Thyroid gland (tissue), 4 donors: ENCODE measurements at places on chromosomes 11 and 22. TPM values are rescaled to one million over a fixed set of nuclear protein-coding genes. Genes with fewer than 3 reads are reported as not detected.

- DNase-seq = no peak
Measured at GRCh38 chr22:31332010-31332409, 14.1 kb downstream of the PATZ1 start.

- no peak for DNase-seq
Measured at GRCh38 chr22:36887162-36887561, 26.3 kb upstream of the CSF2RB start.

TRMT2A gene
- 41.7 TPM for total RNA-seq

GRCh38 chr11:36240801-36241200, 48.4 kb downstream of the COMMD9 start:
- no peak for DNase-seq

- DNase-seq = no peak
Measured at GRCh38 chr22:31096657-31097279, 10.6 kb downstream of the SELENOM start.

MS4A15 gene
- total RNA-seq = not detected

DNA sequence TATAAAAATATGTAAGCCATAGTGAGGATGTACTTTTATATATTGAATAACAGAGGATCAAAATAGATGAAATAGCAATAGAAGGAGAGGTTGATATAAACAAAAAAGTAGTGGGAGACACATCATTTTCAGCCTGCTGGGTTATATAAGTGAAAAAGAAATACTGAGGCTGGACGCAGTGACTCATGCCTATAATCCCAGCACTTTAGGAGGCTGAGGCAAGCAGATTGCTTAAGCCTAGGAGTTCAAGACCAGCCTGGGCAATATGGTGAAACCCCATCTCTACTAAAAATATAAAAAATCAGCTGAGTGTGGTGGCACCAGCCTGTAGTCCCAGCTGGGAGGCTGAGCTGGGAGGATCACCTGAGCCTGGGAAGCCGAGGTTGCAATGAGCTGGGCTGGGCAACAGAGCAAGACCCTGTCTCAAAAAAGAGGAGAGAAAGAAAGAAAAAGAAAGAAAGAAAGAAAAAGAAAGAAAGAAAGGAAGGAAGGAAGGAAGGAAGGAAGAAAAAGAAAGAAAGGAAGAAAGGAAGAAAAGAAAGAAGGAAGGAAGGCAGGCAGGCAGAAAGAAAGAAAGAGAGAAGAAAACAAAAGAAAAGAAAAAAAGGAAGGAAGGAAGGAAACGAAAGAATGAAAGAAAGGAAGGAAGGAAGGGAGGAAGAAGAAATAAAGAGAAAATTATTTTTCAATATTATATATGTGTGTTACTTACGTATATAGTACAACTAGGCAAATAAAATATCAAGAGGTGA, 7.0 kb upstream of the P2RY2 start:
- DNase-seq = no peak

DNA sequence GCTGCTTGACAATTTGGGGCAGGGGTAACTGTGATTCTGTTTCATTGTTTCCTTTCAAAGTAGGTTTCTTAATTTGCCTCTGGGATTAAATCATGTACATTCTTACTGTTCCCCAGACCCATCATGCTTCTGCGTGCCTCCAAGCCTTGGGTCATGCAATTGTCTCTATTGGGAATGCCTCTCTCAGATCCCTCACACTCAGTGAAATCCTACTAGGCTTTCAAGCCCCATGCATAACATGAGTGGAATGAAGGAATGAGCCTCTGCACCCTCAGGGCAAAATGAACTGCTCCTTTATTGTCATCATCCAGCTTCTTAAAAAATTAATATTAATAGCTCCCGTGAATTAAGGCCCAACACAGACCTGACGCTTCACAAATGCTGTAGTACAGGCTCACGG, 381.7 kb downstream of the TENM4 start:
- DNase-seq = no peak

SMC1B gene
- 0.13 TPM for total RNA-seq

- no peak for DNase-seq
Measured at GRCh38 chr11:68457216-68457897, 3.2 kb upstream of the PPP6R3 start.

DNA sequence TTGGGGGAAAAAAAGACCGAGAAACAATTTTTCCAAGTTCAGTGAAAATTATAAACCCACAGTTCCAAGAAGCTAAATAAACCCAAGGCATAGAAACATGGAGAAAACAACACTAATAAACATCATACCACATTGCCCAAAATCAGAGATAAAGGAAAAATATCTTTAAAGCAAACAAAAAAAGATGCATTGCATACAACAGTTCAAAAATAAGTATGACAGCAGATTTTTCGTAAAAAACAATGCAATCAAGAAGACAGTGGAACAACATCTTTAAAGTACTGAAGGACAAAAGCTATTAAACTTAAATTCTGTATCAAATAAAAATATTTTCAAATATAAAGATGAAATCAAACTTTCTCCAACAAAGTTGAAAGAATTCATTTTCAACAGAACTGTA, 921.3 kb downstream of the METTL15 start:
- no peak for DNase-seq

GRCh38 chr22:47247579-47248240, 485.3 kb downstream of the TBC1D22A start:
- DNase-seq = no peak

ISX gene
- total RNA-seq = not detected

TREH gene
- total RNA-seq = not detected

DNA sequence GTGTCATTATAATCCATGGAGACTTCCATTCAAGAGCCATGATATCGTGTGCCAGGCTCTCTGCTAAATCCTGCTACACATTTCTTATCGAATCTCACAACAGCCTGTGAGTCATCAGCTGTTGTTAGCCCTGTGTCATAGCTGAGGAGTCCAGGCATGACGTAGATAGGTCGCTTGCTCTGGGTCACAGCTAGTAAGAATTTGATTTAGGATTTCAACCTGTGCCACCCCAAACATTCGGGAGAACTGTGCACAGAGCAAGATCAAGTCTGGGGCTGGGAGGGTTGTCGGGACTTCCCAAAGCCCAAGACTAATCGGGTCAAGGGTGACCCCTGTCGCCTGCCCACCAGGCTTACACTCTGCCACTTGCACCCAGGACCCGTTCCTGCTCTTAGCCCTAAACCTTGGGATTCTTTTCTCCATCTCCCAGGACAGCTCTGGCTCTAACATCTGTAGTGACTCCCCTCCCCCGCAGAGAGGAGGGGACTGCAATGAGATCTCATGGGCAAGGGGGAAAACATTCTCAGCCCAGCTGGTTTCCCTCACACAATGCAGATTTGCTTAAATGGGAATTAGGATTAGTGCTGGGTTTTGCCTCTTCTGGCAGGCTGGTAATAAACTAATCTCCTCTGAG, 34.3 kb downstream of the TSPAN18 start:
- no peak for DNase-seq

DNA sequence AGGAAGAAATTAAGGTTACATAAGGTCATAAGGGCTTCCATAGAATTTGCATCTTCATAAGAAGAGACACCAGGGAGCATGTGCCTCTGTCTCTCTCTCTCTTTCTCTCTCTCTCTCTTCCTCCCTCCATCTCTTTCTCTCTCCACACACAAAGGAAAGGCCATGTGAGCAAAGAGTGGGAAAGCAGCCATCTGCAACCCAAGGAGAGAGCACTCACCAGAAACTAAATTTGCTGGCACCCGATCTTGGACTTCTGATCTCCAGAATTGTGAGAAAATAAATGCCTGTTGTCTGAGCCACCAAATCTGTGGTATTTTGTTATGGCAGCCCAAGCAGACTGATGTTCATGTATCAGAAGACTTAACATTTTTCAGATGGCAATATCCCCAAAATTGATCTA, 6.4 kb upstream of the KRTAP5-10 start:
- no peak for DNase-seq

DNA sequence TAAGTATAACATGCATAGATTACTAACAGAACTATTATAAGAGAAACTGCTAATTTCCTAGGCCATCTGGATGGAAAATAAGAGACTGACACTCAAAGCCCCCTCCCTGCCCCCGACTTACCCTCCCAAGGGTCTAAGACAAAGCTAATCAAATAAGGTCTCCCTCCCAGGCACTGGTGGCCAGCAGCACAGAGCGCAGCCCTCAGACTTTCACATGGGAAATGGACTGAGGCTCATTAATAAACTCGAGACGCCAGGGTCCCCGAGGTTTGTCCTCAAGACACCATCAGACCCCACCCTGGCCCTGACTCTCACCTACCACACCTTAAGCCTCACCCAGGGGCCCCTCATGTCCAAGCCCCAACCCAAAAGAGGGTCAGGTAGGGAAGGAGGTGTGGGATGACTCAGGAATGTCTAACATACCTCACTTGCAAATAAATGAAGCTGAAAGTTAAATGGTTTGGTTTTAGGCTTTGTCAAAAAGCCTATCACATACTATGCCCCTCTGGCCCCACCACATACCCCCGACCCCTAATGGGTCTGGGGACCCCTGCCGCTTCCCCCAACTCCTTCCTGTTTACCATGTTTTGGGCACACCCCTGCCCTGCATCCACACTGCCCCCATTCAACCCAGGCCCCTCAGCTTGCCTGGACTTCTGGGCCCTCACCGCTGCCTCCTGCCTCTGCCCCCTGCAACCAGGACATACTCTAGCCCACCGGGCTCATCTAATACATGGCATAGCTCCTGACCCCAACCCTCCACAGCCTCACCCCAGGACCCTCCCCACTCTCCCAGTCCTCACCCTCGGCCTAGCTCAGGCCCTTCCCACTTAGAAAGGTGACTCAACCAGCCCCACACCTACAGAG, 11.4 kb downstream of the ARAP1 start:
- DNase-seq = no peak

DNA sequence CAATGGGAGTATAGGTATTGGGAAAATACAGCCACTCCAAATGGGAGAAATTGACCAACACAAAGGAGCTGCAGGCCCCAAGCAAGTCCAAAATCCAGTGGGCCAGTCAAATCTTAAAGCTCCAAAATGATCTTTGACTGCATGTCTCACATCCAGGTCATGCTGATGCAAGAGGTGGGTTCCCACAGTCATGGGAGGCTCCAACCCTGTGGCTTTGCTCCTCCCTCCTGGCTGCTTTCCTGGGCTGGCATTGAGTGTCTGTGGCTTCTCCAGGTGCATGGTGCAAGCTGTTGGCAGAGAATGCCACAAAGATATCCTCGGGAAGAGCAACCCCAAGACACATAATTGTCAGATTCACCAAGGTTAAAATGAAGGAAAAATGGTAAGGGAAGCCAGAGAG, 80.8 kb downstream of the IGLL5 start:
- no peak for DNase-seq

LDHAL6A gene
- total RNA-seq = not detected

GRCh38 chr11:65792456-65792855, 5.6 kb downstream of the OVOL1 start:
- DNase-seq = no peak

C11orf87 gene
- total RNA-seq = not detected

- DNase-seq = no peak
Measured at GRCh38 chr11:1653541-1654387, 24.2 kb downstream of the KRTAP5-5 start.

DNA sequence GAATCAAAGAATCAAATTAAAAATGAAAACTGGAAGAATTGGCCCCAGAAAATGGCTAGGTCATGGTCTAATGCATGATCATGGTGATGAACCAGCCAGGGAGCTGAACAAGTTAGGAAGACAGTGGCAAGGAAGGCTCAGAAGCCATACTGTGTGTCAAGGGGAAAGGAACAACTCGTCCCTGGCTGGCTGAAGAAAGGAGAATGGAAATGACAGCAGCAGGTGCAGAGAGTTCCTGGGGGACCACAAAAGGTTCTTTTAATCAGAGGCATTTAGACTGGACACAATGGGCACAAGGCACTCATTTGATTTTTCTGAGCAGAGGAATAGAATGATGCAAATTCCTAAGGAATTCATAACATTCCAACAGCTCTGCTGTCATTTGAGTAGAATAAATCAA, 209.9 kb downstream of the LARGE1 start:
- no peak for DNase-seq

DNA sequence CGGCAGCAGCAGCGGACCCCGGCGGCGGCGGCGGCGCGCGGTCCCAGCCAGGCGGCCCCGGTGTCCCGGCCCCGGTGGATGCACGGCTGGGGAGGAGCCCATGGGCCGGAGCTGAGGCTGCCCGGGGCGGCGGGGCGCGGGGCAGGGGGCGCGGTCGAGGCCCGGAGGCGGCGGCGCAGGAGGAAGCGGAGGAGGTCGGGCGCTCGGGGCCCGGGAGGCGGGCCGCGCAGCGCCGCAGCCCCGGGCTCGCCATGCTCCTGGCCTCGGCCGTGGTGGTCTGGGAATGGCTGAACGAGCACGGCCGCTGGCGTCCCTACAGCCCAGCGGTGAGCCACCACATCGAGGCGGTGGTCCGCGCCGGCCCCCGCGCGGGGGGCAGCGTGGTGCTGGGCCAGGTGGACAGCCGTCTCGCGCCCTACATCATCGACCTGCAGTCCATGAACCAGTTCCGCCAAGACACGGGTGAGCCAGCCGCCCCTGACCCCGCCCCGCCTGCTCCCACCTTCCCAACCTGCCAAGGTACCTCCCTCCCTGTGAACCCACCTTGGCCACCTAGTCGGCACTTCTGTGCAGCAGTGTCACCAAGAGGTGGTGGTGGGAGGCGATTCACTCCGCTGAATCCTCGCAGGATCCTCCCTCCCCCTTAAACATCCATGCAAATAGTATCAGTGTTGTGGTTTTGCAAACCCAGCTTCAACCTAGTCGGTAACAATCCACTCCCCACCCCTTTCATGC, 580 bp downstream of the DTX4 start:
- peak; percentile 34 for DNase-seq

OR52M1 gene
- total RNA-seq = not detected

PDE3B gene
- 3.0 TPM for total RNA-seq

PPP6R2 gene
- 103 TPM for total RNA-seq

APOL3 gene
- total RNA-seq = 91.9 TPM
